ENCODE measurements at places on chromosomes 3 and 15.

DNA sequence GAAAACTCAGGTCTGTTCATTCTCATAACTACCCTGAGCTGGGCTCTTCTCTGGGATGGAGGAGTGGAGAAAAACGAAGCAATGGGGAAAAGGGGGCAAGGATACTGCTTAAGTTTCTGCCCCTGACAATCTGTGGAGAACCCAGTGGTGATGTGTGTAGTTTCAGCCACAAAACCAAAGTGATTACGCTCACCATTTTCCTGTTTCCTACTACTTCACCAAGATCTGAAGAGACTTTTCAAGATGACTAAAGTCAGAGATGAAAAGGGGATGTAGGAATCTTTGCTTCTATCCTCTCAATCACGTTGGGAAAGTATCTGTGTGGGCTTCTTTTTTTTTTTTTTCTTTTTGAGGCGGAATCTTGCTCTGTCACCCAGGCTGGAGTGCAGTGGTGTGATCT is 8.3 kb upstream of the UBE2E1 start:
- no peak for DNase-seq

- peak; percentile 7 for DNase-seq
These were observed 264.3 kb downstream of the LRTM1 start for GRCh38 chr3:54663501-54664011.

DNA sequence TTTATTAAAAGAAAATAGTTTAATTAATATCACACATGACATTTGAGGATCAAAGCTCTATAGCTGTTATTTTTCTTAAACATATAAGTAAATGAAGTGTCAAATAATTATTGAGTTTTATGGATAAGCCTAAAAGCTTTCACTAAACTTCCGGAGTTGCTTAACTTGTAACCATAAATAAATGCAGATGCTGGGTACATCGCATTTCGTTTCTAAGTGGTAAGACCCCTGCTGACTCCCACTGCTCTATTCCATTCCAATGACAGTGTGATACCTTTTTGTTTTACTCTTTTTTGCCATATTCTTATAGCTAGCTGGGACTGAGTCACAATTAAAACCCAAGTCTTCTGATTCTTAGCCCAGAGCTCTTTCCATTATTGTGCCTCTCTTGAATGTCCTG is 411.1 kb downstream of the SOX2 start:
- no peak for DNase-seq

DNA sequence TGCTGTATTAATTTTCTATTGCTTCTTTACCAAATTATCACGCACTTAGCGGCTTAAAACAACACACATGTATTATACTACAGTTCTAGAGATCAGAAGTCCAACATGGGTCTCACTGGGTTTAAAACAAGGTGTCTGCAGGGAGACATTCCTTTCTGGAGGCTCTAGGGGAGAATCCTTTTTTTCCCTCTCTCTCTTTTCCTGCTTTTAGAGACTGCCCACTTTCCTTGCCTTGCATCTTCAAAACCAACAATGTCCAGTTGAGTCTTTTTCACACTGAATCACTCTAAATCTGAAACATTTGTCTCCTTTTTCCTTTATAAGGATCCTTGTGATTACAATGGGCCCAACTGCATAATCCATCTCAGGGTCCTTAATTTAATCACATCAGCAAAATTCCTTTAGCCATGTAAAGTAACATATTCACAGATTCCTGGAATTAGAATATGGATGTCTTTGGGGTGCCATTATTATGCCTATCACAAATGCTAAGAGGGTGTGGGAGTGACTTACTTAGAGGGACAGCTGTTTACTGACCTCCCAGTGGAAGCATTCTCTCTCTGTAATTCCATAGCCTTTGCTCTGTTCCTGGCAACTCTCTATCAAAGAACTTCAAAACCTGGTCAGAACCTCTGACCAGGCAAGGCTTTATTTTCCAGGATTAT is 21.8 kb downstream of the CD200 start:
- no peak for DNase-seq

DNA sequence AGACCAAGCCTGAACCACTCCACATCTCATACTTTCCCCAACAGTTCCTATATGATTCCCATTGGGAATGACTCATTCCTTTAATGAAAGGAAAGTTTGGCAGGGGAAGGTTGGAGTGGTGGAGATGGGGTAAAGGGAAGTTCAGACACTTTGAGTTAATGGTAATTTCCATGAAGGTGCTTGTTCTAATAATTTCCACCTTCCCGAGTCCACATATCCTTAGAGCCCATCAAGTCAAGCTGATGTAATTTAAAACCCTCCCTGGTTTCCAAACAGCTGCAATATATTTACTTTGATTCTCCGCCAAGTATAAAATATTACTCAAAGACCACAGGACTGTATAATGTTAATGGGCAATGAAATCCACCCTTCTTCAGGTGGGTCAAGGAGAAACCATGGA is 95.0 kb upstream of the GALNT15 start:
- peak; percentile 63 for DNase-seq

DNA sequence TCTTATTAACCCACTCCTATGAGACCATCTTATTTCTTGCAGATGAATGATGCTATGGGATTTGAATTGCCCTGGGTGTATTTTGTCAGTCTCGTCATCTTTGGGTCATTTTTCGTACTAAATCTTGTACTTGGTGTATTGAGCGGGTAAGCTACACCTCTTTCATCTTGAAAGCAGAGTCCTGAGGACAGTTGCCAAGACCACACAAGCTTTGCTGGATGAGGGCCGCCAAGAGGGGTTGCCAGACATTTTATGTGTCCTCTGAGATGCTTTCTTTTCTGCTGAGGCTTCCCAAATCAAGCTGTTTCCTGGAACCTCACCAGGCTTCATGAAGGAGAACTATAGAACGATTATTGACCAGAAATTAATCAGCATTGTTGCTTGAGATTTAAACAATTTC is 173.2 kb downstream of the CHDH start:
- no peak for DNase-seq

- DNase-seq, result no peak
These were observed 75.4 kb downstream of the C3orf85 start for GRCh38 chr3:109211941-109212340.

DNA sequence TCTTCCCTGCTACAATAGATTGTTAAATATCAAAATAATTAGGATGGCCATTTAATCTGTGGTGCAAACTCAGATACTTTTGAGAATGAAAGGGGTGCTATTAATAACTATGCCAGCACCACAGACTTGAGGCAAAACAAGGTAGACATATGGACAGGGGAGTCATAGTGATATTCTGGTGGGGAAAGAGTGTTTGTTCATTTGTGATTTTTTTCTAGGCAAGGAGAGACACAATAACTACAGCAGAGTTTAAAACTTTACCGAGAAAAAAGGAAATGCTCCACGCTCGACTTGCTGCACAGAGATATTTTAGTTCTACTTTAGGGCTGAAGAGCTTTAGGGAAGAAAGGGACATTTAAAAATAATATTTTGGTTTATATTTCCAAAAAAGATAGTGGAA is 611.2 kb upstream of the GRM7 start:
- no peak for DNase-seq

DNA sequence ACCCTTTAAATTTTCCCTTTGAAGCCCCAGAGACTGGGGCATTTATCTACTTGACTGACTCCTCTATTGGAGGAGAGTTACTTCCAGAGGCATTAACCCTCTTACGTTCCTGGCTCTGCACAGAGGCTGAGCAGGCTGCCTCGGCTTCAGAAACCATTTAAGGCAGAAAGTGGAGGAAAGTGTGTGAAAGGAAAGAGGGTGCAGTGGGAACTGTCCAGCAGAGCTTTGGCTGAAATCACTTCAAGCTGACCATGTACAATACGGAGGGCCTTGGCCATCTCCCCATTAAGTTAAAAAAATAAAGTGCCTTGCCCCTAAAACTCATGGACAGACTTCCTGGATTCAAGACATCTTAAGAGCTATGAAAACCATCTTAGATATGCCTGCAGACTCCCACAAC is 238.7 kb downstream of the SV2B start:
- DNase-seq, result peak; percentile 34

DNA sequence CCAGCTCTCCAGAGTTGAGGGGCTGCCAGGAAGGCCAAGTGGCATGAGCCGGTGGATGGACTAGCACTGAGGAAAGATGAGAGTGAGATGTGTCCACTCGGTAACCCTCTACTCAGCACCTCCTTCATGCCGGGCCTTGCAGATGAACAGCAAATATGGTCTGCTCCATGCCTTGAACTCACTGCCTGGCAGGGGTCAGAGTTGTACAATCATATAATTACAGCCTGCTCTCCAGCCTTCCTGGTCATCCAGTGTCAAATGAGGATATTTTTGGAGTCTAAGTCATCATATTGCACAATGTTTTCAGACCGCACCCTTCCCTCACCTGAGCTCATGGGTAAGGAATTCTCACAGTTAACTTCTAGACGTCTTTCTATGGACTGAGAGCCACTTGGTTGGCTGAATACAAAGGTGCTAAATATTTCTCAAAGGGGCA is 4.9 kb downstream of the MGLL start:
- DNase-seq, result peak; percentile 91

DNA sequence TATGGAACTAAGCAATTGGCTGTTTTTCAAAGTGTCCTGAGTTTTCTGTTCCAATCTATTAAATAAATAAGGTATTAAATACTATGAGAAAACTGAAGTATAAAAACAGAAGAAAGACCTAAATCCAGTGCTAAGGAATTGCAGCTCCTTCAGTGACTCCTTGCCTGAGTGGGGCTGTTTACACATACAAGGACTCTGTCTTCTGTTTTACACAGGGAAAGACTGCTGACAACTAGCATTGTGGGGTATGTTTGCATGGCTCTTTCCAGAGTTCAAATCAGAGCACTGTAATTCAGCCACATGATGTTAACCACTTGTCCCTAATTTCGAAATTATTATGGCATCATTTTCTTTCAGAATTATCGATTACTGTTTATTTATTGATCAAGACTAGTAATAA is 31.3 kb upstream of the MEIS2 start:
- DNase-seq, result no peak

DNA sequence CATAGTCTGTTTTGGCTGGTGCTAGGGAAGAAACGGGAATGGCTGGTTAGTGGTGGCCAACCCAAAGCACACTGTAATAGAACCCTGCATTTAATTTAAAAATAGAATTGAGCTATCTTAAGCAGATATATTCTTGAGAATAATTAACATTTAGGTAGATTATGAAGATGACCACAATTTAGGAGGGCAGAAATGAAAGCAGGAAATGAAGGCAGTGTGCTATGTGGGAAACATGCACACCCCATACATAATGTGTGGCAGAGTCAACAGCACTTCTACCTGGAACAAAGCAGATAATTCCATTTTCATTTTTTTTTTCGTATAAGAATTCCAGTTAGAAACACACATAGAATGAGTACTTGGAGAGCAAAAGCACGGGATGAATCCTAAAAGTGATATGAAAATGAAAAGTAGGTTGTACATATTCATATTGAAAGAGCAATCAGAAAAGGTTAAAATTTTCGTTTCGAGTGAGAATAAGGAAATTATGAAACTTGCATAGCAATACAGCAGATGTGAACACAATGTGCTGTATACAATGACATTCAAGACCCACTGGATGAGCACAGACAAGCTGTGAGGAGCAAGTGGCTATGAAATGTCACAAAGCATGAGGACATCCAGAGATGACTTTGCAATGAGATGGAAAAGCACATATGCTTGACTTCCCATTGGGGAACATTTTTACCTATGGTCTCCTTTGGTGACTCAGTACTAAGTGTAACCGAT is 102.6 kb downstream of the TFG start:
- DNase-seq, result no peak

DNA sequence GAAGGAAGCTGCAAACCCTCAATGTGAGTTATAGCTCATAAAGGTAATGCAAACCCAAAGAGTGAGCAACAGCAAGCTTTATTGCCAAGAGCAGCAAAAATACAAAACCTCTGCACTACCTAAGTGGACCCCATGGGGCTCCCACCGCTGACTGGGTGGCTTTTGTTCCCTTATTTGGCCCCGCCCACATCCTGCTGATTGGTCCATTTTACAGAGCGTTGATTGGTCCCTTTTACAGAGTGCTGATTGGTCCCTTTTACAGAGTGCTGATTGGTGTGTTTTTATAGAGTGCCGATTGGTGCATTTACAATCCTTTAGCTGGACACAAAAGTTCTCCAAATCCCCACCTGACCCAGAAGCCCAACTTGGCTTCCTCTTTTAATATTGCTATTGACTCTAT is 154.5 kb upstream of the NSMCE3 start:
- DNase-seq, result no peak

DNA sequence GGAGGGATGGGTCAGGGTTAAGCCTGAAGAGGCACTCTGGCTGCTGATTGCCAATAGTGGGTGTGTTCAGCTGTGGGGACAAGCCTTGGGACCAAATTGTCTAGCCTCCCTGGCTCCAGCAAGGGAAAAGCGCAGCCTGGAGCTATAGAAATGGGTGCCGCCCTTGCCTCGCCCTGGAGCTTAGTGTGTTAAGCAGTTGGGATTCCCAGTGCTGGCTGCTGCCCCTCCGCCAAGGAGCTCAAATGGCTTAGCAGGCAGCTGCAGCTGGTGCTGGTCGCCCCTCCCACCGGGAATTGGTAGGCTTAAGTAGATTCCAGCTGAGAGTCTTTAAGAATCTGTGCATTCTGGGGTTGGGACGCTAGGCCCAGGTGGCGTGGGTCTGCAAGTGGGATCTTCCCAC is 662.9 kb upstream of the TBL1XR1 start:
- DNase-seq, result no peak

DNA sequence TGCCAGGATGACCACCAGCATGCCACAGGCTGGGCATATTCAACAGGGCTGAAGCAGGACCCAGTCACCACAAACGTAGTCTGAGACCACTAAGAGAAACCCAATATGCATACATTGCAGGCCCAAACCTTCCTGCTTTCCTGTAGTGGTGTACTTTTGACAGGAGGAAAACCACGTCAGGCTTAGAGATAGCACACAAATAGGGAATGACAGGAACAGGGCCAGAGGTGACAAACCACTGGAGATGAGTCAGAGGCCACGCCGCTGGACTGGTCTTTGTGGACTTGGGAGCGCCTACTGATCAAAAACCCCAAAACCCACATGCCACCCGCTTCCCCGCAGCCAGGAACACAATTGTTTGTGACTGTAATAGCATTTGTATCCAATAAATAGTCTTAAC is 3.6 kb upstream of the EFCAB12 start:
- no peak for DNase-seq

DNA sequence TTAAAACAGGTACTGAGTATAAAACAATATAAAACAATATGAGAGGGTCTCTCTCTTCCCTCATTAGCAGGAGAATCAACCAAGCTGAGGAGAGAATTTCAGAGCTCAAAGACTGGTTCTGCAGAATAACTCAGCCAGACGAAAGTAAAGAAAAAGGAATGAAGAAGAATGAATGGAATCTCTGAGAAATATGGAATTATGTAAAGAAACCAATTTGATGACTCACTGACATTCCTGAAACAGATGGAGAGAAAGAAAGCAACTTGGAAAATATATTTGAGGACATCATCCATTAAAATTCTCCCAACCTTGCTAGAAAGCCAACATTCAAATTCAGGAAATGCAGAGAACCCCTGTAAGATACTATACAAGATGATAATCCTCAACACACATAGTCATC is 630.9 kb downstream of the PYDC2 start:
- no peak for DNase-seq

All from GM23248 (cell line).